AG04449 (cell line): ENCODE measurements at places on chromosomes 3 and 15.

GRCh38 chr3:191348098-191348497 is 17.8 kb upstream of the UTS2B start:
- DNase-seq, result no peak

- no peak for DNase-seq
Observed at GRCh38 chr3:49100046-49100615, 4.4 kb downstream of the QARS1 start.

- DNase-seq, result no peak
Observed at GRCh38 chr3:161498259-161498921, 1.8 kb downstream of the OTOL1 start.

- peak; percentile 58 for DNase-seq
Observed at GRCh38 chr3:29764603-29765254, 483.9 kb downstream of the RBMS3 start.

GRCh38 chr15:47432826-47433225 is 284.5 kb upstream of the SEMA6D start:
- DNase-seq, result peak; percentile 31

DNA sequence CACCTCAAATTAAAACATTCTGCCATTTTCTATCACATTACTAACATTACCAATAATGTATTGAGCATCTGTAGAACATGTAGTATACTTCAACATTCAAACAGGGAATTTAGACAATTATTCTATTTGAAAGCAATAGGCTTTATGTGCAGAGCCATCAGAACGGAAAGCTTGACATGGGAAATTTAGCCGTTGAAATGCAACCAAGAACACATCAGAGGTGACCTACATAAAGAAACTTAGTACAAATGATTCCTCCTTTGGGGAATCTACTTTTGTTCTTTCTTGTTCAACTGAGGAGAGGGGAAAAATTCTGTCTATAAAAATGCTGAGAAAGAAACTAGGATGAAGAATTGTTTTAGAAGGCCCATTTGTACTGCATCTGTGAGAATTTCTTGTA is 38.6 kb upstream of the RBMS3 start:
- DNase-seq, result no peak

GRCh38 chr3:49639551-49639950 is 34.6 kb upstream of the APEH start:
- DNase-seq, result no peak

DNA sequence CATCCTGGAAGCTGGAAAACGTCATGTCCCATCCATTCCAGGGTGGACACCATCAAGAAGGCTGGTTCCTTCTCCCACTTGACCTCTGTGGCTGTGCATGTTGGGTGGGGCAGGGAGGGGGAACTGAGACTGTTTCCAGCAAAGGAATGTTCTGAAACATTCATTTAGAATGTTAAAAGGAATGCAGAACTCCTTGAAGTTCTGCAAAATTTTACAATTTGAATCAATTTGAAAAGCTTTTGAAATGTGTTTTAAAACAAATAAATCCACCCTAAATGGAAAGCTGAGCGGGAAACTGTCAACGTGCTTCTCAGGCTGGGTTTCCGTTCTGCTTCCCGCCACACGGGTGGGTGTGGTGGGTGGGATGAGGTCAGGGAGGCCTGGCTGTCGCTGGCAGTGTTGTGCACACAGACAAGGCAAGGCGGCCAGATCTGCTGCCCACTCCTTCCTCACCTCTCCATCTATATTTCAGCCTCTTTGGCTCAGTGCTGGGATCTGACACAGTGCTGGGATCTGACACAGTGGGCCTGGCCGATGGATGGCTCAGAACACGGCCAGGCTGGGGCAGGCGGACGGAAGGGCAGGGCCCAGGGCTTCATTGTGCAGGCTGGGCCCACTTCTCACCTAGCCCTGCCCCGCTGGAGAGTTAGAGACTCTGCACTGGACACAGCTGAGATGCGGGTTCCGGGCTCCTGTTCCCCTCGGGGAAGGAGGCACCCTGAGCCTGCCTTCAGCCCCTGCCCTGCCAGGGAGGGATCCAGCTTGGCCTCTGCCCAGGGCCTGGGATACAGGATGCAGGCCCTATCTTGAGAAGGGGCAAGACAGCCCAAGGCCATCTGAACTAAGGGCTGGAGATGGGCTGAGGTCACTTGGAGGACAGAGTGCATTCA is 110.4 kb downstream of the TMEM266 start:
- no peak for DNase-seq

DNA sequence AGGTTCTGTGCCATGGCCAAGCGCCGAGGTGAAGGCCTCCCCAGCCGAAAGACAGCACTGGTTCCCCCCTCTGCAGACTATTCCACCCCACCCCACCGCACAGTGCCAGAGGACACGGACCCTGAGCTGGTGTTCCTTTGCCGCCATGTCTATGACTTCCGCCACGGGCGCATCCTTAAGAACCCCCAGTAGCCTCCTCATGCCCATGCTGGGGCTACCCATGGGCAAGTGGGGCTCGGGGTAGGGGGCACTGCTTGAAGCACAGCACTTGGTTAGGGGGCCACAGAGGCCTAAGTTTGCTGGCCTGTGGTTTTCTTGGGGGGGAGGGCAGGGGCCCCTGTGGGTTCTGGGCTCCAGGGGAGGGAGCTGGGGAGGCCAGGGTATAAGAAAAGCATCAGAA is 4.8 kb upstream of the CHST14 start:
- no peak for DNase-seq

GRCh38 chr3:100492059-100493006 is at the start of gene TMEM45A:
TSS of gene TMEM45A (plus strand) at chr3:100492619. CDS start at chr3:100555212, 62,593 bp downstream.
- DNase-seq, result peak; percentile 74

DNA sequence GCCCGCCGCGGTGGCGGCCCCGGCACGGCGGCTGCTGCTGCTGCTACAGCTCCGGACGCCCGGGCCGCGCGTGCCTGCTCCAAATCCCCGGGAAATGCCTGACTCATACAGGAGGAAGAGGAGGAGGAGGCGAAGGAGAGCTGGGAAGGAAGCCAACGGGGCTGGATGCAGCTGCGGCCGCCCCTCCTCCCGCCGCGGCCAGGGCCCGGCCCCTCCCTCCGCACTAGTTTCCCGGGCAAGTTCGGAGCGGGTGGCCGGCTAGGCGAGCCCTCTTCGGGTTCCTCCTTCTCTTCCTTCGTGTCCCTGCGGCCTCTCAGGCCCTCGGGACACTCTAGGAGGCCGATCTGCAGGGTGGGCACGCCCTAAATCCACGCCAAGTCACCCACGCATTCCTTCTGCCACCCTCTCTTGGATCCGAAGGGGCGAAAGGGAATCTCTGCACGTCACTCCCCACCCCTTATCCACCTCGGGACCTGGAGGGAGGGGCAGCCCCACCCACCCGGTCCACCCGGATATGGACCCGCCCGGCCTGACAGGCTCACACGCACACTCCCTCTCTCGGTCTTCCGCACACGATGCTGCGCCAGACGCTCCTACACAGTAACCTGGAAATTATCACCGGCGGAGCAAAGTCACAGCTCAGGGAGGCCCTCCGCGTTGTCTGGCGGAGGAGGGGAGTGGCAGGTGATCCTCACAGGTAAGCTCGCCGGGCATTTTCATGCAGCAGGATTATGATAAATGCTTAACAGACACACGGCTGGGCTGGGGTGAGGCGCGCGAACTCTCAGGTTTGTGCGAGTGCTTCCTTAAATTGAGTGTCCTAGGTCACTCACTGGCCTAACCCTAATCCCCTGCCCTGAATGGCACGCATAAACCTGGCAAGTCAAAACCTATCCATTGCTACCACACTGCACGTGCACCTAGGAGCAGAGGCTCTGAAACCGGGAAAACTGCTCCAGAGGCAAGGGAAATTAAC is at the start of the genes OSBPL10 and ZNF860:
Gene OSBPL10, minus strand, starts transcription at position 57 of the 976 bp plus-strand sequence. CDS start 83 bp downstream, outside the sequence.
Gene ZNF860, plus strand, starts transcription at position 545 of the 976 bp plus-strand sequence. CDS start 7,330 bp downstream, outside the sequence.
- no peak for DNase-seq

DNA sequence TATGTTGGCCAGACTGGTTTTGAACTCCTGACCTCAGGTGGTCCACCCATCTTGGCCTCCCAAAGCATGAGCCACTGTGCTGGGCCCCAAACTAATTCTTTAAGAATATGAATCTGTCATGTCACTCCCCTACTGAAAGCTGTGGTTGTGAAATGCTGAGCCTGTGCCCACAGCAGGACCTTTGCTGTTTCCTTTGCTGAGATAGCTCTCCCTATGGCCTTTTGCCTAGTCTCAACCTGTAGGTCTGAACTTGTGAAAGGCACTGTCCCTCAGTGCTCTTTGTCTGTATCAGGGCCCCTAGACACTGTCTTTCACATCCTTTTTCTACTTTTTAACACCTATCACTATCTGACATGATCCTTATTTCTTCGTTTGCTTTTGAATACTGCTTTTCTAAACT is 62.7 kb upstream of the CCR4 start:
- no peak for DNase-seq

DNA sequence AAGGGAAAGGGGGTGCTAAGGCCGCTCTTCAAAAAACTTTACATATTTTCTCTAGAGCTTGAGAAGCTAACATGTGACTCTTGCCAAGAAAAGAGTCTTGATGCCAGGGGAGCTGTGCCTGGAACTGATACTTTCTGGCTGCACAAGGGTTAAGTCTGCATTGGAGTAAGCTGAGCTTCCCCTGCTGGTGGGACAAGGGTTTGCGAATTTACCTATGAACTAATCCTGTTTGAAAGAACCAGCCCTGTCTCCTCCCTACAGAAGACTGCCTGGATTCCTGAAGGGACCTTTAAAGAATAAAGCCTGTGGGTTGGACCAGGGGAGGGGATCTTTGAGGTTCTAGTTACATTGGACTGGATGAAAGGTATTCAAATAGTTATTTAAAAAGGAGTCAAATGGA is 58.3 kb upstream of the EPHA3 start:
- no peak for DNase-seq

GRCh38 chr15:89874926-89875564 is 18.7 kb downstream of the AP3S2 start:
- DNase-seq, result no peak

- no peak for DNase-seq
Observed at GRCh38 chr3:143657391-143657790, 190.9 kb downstream of the SLC9A9 start.

GRCh38 chr3:157231071-157231470 is 71.1 kb upstream of the CCNL1 start:
- DNase-seq, result peak; percentile 59

DNA sequence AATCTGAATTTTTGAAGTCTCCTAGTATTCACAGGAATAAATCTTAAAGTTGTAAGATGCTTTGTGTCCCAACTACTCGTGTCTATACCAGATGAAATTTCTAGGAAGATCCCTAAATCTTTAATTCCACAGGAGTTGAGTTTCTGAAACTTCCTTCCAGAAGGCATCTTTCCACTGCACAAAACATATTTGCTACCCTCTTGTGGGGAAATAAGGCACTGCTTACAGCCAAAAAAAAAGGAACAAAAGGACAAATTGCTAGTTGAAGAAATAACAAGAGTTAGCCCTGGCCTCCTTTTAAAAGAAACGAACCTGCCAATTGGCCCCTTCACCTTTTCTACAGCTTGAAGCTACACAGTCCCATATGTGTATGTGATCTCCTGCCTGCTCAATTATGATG is 54.0 kb downstream of the TAFA4 start:
- no peak for DNase-seq

GRCh38 chr3:56443372-56443771 is 24.9 kb downstream of the ERC2 start:
- DNase-seq, result no peak

DNA sequence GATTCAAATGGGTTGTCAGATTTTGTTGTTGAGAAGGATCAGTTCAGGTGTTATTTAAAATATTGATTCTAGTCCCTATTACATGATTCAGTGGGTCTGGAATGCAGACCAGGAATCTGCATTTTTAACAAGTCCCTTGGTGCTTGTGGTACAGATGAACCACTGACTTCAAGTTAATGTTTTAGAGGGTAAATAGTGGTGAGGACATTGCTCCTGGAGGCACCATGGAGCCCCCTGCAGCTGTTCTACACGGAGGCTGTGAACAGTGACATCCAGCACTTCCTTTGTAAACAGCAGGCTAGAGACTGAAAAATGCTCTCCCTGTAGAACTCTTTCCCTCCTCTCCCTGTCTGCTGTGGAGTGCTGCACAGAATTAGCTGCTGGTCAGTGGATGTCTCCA is 4.8 kb upstream of the FSIP1 start:
- no peak for DNase-seq

GRCh38 chr15:78739996-78740903 is 71.0 kb downstream of the ADAMTS7 start:
- DNase-seq, result no peak

DNA sequence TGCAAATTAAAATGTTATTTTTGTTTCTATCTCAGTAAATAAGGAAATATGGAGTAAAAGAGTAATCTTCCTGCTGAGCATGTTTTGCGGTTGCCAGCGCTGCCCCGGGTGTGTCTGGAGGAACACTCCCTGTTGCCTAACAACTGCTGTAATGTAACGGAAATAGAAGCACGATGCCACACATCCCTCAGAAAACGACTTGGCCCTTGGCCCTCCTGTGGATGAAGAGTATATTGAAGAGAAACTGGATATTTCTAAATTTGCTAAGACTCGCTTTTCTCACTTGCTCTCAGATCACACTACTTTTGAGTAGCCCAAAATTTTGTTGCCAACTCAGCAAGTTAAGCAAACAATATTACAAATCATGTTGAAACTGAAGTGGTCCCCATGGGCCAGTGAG is 18.9 kb downstream of the CX3CR1 start:
- peak; percentile 67 for DNase-seq

GRCh38 chr3:42905740-42906069 is 237 bp upstream of the ZNF662 start:
- DNase-seq, result no peak

DNA sequence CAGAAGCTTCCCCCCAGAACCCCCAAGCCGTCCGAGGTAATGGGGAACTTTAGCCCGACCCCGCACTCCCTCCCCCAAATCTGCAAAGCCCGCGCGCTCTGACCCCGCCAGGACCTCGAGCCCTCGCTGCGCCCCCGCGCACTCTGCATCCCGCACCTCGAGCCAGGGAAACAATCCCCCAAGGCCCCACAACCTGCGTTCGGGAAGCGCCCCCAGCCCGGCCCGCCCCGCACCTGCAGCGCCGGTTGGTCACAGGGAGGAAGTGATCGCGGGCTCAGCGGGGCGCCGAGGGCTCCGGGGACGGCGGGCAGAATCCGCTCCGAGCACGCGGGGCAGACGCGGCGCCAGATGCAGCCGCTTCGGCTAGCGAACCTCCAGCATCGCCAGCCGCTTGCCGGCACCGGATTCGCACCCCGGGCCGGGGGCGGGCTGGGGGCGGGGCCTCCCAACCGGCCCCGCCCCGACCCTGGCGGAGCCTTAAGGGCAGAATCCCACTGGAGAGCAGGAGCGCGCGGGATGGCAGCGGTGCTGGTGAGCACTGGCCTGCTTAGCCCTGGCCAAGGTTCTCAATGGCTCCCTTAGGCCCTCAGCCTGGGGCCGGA is at the start of gene CAMKV:
Gene CAMKV, minus strand, starts transcription at position 382 of the 602 bp plus-strand sequence. CDS start 7,518 bp downstream, outside the sequence.
- no peak for DNase-seq

DNA sequence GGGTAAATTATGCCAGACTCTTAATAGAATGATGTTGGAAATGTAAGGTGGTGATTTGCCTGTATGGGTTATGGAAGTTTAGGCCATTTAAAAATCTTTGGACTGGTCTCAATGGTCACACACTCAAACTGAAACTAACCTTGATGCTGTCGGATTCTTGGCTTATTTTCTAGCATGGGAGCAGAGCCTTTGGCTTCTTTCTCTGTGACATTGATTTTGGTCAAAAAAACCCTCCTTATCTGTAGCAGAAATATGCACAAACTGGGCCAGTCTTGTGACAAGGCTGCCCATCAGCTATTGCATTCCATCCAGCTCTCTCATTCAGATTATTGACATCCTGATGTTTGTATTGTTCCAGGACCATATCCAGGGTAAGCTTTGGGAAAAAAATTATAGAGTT is 35.9 kb downstream of the ARPP21 start:
- DNase-seq, result no peak

GRCh38 chr15:63626955-63627354 is 29.8 kb downstream of the FBXL22 start:
- DNase-seq, result no peak

- no peak for DNase-seq
Observed at GRCh38 chr15:50850003-50850402, 58.5 kb upstream of the AP4E1 start.

- no peak for DNase-seq
Observed at GRCh38 chr15:36978625-36979024, 121.7 kb downstream of the MEIS2 start.
